ENCODE measurements at places on chromosomes 2 and 18.

DNA sequence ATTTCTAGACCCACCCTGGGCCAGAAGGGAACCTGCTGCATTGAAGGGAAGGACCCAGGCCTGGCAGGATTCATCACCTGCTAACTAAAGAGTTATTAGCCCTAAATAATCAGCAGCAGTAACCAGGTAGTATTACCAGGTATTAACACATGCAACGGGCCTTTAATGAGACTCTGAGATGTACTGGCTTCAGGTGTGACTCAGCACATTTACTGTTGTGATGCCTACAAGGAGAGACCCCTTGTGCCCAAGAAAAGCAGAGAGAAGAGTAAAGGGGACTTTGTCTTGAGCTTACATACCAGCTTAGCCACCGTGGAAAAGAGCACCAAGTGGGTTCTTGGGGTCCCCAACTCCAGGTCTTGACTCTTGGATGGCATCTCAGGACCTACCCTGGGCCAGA is 243.1 kb upstream of the SLC39A10 start:
- no peak for DNase-seq

- no peak for DNase-seq
Observed at GRCh38 chr18:77223221-77223639, 26.4 kb upstream of the GALR1 start.

DNA sequence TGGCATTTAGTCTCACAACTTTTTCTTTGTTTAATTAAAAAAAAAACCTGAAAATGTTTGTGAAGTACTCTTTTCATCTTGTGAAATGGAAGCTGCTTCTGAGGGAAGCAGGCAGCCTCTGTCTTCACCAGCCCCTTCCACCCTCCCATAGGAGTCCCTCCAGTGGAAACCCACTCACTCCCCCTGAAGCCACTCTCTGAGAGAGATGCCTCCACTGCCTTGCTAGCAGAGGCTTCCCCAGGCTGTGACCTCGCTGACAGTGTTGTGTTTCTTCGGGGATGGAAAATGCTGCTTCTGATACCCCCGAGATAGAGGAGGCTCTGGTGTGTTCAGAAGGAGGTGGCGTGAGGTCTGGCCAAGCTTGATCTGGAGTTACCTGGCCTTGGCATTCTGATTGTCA is 59.9 kb downstream of the SH3RF3 start:
- no peak for DNase-seq

DNA sequence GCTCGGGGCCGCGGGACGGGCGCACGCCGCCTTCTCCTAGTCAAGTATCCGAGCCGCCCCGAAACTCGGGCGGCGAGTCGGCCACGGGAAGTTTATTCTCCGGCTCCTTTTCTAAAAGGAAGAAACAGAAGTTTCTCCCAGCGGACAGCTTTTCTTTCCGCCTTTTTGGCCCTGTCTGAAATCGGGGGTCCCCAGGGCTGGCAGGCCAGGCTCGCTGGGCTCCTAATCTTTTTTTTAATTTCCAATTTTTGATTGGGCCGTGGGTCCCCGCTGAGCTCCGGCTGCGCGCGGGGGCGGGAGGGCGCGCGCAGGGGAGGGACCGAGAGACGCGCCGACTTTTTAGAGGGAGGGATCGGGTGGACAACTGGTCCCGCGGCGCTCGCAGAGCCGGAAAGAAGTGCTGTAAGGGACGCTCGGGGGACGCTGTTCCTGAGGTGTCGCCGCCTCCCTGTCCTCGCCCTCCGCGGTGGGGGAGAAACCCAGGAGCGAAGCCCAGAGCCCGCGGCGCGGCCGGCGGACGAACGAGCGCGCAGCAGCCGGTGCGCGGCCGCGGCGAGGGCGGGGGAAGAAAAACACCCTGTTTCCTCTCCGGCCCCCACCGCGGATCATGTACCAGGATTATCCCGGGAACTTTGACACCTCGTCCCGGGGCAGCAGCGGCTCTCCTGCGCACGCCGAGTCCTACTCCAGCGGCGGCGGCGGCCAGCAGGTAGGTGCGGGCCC is 617 bp downstream of the FOSL2 start:
- DNase-seq: peak; percentile 68

DNA sequence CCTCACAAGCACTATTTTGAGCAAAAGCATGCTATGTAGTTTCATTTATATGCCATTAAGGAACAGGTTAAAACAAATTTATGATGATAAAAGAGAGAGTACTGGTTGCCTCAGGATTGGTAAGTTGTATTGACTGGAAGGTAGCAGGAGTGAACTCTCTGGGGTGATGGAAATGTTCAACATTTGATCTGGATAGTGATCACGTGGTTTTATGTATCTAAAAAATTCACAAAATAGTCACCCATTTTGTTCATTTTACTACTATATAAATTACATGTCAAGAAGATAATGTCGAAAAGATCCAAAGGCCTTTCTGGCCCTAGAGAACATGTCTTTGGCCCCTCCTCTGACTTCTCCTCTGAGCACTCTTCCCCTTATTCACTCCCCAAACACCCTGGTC is 10.4 kb upstream of the RAPGEF4 start:
- DNase-seq: no peak
